ENCODE measurements at places on chromosomes 3 and 15.

DNA sequence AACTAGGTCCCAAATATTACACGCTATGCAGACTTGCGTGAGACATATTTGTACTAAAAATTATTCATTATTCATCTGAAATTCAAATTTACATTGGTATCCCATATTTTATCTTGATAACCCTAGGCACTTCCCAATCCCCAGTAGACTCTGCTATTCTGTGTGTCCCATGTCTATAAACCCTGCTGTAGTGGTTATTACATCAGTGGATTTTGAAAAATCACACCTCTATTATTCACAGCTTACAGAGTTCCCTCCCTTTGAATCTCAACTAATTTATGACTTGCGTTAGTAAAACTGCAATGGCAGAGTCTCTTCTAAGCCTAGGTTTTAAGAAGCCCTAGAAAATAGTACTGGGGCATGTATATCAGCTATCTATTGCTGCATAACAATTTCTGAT lies 54.3 kb downstream of the TRIM69 start:
- no peak for DNase-seq

DNA sequence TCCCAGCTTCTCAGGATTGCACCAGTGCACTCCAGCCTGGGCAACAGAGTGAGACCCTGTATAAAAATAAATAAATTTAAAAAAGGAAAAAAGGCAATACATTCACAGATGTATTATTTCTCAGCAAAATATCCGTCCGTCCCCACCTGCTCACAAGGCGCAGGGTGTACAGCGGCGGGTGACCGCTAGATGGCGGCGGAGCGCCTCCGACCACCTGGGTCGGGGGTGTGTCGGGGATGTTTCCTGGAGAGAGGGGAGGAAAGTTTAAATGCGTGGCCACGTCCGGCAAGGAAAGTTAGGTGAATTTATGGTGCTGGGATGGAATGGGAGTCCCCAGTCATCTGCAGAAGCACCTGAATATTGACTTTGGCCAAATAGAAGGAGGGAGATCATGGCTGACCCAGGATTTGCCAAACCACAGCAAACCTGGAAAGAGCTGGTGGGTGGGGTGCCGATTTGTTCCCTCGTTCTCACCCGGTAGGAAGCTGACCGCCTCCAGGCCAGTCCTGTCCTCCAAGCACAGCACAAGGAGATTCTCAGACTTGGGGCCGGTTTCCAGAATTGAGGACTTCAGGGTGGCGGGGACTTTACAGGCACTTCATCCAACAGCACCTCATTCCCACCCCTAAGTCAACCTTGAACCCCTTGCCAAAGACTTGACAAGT lies 88.3 kb downstream of the TMEM266 start:
- DNase-seq, result no peak

GRCh38 chr3:117079997-117080396 lies 370.4 kb downstream of the TUSC7 start:
- DNase-seq, result no peak

DNA sequence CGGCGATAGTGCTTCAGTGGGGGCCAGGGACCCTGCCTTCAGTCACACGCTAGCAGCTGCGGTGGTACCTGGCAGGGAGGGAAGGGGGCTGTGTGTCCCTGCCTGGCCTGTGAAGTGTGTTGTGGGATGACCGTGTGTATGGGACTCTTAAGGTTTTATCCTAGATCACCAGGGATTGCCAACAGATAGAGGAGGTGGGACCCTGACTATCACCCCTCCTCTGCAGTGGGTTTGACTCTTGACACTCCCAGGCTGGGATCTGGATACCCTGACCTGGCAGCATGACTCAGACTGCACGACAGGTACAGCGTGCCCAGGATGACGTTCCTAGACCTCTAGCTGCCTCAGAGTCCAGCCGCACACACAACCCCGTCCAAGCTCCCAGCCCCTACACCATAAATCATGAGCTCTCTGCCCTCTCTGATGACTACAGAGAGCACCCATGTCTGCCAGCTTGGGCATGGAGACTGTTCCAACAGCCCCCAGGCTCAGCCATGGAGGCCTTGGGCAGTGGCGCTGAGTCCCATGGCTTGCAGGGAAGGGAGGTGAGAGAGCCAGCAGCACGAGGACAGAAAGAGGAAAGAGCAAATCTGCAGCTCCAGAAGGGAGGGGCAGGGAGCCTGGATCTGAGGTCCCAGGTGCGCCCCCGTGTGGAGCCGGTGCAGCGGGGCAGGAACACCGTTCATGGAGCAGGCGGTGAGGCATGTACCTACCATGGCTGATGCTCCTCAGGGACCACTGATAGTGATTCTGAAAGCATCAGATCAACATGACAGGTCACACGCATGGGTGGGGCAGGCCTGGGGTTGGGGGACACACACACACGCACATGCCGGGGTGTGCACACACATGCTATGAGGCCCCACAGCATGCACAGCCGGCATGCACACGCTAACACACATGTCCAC lies 71.0 kb downstream of the ADAMTS7 start:
- DNase-seq, result no peak

DNA sequence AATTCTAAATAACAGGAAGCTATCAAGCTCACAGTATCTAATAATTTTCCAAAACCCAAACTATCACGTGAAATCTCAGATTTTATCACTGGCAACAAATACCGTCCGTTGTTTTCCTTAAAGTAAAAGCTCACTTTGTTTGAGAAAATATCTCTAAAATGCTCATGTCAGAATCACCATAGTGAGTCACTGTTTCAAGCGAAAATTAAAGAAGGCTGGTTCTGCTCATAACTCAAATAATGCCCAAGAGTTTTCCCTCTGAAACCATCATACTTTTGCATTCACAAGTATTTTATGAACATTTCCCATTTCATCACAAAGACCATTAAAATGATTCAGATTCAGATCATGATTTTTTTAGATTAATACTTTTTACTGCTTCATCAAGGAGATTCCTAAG lies 50.6 kb downstream of the TBL1XR1 start:
- DNase-seq, result no peak

DNA sequence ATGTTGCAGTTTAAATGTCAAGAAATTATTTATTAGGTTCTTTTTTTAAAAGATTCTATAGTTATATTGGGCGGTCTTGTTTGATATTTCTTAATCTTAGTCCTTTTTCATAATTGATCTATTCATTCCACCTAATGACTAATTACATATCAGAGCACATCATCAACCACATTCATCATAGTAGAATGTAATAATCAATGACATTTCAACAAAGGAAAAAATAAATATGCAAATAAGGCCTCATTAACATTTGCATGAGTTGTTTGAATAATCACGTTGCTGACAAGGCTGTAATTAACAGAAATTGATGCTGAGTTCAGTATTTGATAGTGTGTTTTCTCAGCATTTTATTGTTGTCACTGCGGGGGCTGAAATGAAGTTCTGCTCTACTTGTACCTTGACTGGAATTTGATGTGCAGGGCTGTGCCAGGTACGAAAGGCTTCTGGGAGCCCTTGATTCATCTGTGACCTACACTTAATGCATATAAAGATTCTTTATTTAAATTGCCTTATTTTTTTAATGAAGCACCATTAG lies 215.7 kb downstream of the TCF12 start:
- DNase-seq, result no peak

DNA sequence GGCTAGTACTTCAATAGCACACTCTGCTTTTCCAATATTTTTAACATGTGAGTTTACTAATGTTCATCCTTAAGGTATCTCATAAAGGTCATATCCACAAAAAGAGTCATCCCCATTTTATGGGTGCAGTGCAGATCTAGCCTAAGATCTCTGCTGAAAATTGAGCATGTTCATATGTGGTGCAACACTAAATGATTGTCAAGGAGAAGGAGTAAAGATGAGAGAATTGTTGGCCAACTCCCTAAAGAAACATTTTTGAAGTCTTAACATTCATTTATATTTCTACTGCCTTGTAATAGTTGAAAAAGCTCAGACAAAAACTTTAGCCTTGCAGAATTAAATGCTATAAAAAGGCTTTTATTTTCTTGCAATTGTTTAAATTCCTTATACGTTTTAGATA lies 1159.6 kb downstream of the TBL1XR1 start:
- no peak for DNase-seq

- no peak for DNase-seq
These were observed 48.6 kb upstream of the ULK4 start for GRCh38 chr3:42010530-42010929.

- DNase-seq, result no peak
These were observed 174.2 kb upstream of the SLC2A2 start for GRCh38 chr3:171200750-171201088.

- no peak for DNase-seq
These were observed 53.8 kb downstream of the AGTR1 start for GRCh38 chr3:148751461-148751860.

DNA sequence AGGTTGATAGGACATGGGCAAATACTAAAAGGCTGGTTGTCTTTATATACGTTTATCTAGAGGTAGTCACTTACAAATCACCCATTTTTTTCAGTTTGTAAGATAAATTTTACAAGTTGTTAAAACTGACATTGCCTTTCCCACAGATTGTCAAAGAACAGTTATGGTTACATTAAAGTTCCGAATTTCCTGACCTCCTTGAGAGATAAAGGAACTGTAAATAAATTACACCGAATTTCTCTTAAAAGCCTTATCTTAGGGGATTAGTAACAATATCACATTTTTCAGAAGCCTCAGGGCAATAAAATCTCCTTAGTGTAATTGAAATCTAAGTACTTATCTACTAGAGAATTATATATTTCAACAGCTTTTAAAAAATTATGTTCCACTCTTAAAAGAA lies 49.5 kb downstream of the ZPLD1 start:
- DNase-seq, result no peak

DNA sequence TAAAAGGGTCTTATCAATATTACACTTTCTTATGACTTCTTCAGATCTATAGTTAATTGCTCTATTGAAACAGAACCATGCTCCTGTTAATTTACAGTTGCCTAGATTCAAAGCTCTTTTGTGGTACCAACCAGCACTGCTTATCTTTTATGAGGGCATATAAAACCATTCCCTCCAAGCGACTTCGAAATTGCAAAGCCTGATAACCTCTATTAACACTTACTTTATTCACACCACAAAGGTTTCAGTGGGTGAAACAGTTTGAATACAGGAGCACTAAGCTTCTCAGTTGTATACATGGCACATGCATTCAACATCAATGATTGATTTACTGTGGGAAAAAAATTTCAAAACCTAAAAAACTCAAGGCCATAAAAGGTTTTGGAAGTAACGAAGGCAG lies 74.9 kb upstream of the PPIB start:
- no peak for DNase-seq

DNA sequence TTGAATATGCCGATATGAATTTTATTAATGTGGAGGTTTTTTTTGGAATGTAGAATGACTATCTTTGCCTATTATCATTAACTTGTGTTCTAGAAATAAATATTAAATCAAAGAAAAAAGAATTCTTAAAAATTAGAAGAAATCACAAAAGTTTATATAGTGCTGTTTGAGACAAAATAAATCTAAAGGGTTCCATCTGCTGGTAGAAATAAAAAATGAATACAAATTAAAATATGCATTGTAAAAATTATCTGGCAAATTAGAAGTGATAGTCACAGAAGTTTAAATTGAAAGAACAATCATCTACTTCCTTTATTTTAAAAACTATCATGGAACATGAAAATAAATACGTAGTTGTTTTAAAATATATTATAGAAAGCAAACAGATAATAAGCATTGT lies 22.7 kb upstream of the ZBTB20 start:
- DNase-seq, result no peak

GRCh38 chr3:65532215-65532614 lies 506.5 kb downstream of the MAGI1 start:
- DNase-seq, result no peak

- DNase-seq, result no peak
These were observed 207.8 kb upstream of the MCTP2 start for GRCh38 chr15:94023531-94023930.

DNA sequence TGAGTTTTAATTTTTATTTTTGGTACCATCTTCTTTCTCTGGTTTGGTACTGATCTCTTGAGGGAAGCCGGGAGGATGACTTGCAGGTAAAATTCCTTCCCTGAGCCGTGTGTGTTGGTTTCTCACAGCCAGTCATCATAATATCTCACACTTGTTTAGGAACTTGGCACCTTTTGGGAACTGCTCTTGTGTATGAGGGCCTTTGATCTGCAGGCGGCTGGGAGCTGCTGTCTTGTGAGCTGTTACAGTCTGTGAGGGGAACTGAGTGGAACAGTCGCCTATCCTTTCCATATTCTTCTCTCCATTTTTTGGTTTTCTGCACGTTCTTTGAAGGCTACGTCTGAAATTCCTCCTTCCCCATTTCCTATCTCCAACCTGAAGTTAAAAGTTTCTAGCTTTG lies 75.2 kb downstream of the CACNA2D3 start:
- DNase-seq, result no peak

DNA sequence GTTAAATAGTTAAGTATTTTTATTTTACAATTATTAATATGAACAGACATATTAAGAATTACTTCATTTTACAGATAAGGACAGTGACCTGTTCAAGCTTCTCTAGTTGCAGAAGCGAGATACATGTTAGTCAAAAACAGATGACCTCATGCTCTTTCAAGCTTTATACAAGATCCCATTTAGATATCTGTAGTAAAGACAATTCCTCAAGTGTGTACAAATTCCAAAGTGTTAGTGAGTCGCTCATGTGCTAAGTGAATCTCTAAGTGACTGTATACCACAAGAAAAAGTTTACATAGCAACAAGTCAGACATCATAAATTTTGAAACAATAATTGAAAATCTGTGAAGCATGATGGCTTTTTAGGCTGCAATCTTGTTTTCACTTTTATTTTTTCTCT lies 293.8 kb downstream of the ROBO1 start:
- no peak for DNase-seq

DNA sequence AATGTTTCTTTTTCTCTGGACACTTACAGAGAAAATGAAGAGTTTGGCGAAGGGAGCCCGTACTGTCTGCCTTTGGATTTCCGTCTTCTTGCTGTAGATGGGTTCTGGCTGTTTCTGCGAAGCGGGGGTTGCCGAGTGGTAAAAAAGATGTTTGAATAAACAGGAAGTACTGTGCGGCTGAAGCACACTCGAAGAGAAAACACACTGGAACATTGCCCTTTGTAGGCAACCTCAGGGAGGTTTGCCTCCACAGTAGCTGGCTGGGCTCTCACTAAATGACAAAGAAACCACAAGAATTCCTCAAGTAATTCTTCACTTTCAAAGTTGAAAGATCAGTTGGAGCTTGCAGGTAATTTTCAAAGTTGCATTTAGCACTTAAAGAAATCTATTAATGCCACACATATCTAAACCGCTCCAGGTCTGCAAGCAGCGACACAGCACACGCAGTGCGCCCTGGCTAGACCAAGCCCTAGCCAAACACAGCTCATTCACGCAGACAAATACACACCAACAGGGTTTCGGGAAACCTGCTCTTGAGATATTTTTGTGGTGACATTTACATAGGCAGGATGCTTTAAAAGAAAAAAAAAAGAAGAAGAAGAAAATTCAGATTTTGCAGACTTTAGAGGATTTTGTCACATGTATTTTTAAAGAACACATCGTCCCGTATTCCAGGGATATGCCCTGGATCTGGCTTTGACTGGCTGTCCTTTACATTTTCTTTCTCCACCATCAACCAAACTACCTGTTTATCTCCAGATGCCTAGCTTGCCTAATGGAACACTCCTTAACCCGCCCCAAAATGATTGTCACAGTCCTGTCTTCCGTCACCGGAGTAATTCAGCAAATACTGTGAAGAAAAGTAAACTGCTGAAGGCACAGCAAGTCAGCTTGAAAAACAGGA lies 452.8 kb downstream of the FOXP1 start:
- DNase-seq, result peak; percentile 55

Measured in non-pigmented ciliary epithelial cell (primary cell).